C1 segment of cervical spinal cord (tissue), 14 donors: ENCODE measurements at places on chromosomes 2 and 18.
A peak's percentile ranks its signal among the peaks of the same experiment; 100 is the strongest.

DNA sequence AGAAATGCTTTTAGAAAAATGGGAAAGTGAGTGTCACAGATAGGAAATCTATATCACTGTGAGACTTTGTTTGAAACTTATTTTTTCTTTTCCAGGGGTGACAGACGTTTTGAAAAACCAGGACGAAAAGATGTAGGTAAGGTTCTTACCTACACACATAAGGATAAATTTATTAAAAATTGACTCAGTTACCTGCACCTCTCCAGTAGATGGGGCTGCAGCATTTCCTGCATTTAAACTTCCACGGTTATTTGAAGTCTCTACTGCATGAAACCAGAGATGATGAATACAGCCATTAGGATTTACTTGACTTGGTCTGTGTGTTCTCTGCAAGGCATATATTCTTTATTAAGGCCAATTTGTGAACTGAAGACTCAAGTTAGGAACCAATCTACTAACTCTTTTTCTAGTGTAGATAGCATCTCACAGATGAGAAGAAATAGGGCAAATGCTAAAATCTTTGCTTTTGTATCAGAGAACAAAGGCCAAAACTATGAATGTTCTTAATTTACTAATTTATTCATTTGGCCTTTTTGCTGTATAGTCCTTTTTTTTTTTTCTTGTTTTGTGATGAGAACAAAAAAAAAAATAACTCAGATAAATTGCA, 15.0 kb downstream of the KCNJ13 start:
- DNase-seq = no peak

- DNase-seq = no peak
Observed at GRCh38 chr2:84771251-84771650, 109.6 kb downstream of the TRABD2A start.

- no peak for DNase-seq
Observed at GRCh38 chr2:74593826-74594772, 39.6 kb downstream of the DOK1 start.

GRCh38 chr2:437756-438393, 150.0 kb upstream of the ALKAL2 start:
- DNase-seq = peak; percentile 90

DNA sequence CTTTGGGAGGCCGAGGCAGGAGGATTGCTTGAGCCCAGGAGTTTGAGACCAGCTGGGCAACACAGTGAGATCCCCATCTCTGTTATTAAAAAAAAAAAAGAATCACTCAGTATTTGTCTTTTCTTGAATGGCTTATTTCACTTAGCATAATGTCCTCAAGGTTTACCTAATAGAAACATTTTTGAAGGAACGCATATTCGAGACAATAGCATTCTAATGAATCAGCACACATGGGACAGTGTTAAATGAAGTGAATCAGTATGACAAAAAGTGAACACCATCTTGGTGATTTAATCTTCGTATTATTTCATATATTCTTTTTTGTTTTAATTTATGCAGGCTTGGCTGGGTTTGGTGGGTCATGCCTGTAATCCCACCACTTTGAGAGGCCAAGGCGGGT, 44.7 kb downstream of the WIPF1 start:
- no peak for DNase-seq

DNA sequence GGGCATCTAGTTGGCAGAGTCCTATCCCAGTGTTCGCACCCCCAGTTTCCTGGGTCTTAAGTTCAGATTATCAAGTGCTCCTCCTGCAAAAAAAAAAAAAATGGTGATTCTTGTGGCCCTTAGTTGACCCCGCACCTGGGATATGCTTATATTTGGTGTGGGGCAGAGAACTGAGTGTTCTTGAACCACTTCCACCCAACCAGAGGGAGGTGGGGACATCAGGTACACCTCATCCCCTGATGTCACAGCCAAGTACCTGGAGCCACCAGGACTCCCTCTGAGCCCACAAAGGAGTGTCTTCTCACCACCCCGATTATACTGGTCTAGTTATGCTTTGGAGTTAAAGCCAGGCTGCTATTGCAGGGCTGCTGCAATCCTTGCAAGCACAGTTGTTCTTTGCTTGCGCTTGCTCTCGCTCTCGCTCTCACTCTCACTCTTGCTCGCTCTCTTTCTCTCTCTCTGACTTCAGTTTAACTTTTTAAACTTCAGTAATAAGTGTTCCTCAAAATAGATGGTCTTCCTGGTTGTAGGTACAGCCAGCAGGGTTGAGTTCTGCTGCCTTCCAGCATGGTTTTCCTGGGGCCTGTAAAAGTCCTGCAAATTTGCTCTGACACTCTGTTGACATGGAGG, 265.7 kb downstream of the NEDD4L start:
- no peak for DNase-seq

DNA sequence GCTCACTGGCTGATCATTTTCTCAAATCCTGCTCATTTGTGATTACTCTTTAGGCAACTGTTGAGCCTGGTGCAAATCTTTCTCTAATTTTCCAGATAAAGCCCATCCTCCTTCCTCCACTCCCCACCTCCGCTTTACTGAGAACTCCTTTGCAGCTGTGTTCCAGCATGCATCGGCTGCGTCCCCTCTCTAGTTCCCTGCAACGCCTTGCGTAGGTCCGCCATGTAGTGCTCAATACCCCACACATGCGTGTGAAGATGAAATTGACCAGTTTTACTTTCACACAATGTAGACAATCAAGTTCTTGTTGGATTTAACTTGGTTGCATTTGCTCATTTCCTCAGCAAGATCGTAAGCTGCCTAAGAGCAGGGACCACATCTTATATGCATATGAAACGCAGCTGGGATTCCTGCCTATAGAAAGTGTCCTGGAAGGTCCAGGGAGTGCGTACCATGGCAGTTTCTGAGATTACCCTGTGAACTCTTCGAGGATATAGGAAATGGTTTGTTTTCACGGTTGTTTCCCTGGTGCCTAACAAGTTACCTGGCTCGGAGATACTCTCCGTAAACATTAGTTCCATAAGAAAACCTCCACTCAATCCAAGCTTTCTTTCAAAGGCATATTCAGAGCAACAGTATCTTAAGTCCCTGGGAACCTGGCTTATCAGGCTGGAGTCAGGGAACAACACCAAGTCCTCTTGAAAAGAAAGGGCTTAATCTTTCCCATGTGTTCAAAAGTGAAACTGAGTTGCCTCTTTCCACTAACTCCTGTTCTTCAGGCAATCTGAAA, 766.4 kb upstream of the ID2 start:
- no peak for DNase-seq

GRCh38 chr2:29174937-29175336, 59.7 kb downstream of the CLIP4 start:
- no peak for DNase-seq

DNA sequence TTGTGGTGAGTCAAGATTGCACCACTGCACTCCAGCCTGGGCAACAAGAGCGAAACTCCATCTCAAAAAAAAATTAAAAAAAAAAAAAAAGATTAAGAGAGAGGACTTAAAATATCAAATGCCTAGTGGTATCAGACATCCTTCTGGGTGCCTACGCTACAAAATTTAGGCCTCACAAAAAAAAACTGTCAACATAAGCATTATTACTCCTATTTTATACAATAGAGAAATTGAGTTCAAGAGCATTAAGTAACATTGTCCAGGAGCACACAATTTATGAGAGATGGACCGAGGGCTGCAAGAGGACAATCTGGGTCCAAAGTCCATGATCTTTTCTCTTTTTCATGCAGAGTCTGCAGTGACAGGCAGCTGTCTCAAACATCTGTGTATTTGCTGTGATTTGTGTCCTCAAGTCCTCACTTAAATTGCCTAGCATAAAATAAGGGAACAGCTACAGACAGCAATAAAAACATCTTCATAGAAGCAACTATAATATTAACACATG, 62.4 kb downstream of the OSR1 start:
- DNase-seq = no peak
